ENCODE measurements at places on chromosomes 13 and 19.

DNA sequence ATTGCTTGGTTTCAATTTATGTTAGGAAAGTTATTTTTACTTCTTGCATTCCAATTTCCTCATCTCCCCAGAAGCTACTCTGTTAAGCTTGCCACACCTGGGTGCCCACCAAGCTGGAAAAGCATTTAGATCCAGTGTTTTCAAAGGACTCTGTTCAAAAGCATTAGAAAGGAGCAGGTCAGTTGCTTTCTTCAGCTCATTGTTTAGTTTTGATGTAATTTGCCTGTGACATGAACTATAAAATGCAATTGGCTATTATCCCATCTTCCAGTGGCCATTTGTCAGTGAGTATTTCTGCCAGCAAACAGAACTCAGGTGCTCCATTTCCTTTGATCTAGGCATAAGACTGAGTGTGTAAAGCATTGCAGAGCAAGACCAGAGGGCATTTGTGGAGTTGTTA is 46.7 kb upstream of the RNF113B start:
- no peak for DNase-seq

DNA sequence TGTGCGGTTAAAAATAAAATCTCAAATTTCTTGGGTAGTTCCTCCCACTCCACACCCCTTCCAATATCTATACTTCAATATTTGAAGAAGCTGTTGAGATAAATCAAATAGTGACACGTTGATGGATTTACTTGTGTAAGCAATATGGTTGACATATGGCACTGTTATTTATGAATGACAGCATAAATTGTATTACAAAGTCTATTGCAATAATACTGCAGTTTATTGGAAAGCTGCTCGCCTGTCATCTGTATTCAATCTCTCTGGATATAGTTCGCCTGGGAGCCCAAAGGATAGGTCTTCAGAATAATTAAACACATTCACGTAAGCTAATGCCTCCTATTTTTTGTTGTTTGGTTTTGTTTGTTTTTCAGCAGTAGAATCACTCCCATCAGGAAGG is 5.0 kb upstream of the ZIC5 start:
- no peak for DNase-seq

DNA sequence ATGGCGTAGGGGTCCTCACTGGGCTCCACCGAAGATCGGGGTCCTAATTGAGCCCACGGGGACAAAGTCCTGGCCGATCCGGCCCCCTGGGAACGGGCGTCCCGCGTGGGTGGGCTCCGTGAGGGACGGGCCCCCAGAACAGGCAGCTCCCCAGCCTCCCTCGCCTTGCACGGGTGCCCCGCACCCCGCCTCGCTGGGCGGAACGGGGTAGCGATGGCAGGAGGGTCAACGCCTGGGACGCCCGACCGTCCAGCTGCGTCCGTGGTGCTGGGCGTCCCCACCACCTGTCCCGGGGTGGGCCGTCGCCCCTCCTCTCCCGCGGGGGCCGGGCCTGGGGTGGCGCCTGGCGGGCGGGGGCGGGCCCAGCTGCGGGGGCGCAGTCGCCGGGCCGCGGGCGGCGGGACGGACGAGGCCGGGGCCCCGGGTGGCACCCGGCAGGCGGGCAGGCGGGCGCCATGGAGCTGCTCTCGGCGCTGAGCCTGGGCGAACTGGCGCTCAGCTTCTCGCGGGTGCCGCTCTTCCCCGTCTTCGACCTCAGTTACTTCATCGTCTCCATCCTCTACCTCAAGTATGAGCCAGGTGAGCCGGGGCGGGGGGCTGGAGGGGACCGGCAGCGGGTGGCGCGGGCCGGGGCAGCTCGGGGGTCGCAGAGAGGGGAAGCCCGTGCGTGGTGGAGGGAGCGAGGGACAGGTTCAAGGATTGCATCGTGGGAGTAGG is at the start of gene TMEM38A:
TMEM38A (plus strand) TSS at position 377 of the 717 bp plus-strand sequence; CDS start at position 456, 79 bp downstream.
- no peak for DNase-seq

DNA sequence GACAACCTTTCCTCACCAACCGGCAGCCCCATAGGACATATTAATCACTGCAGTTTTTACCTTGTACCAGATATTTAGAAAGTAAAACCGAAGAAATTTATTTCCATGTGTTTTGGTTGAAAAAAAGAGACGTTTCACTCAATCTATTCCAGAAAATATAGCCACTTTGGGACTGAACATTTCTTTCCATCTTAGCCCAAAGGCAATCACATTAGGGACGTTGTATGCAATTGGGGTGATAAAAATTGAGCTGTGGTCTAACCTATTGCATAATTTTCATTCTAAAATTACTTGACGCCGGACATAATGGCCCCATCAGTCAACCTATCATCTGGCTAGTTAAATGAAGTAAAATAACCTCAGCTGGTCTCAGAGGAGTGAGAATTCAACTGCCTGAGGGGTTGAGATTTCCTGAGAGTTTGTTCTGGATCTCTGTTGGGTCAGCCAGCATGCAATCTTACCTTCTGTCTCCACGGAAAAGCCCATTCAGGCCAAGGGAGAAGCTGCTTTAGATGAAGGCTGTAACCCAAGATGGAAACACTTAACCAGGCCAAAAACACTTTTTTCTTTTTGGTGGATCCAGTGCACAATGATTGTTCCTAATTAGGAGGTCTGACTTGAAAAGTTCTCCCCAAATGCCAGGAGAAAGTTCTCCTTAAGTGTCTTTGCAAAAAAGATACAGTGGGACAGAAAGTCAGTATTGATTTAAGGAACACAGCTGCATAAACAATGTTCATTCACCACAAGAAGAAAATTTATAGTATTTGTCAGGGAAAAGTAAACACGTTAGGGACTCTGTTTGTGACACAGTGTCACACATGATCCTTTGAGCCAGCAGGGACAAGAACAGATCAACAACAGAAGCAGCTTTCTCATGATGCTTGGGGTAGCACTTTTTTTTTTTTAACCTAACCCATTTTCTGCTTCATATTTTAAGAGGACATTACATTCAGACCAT is 34.1 kb downstream of the DLEU7 start:
- DNase-seq = no peak

DNA sequence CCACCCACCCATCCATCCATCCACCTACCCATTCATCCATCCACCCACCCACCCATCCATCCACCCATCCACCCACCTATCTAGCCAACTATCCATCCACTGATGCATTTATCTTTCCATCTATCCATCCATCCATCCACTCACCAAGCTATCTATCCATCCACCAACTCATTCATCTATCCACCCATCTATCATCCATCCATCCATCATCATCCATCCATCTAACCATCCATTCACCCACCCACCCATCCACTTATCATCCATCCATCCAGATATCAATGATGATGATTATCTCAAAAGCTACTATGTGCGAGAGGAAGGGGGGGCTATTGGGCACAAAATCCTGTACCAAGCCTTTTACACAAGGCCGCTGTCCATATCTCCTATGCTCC is 5.5 kb downstream of the YIF1B start:
- DNase-seq = no peak

Measured in CMK (cell line).